ENCODE measurements at places on chromosomes 5 and 9.
A peak's percentile ranks its signal among the peaks of the same experiment; 100 is the strongest.

GRCh38 chr5:16669776-16670175 is 53.0 kb upstream of the RETREG1 start:
- no peak for DNase-seq

- no peak for DNase-seq
These were observed 148.7 kb upstream of the ERCC6L2 start for GRCh38 chr9:95726756-95727155.

- no peak for DNase-seq
These were observed 2.5 kb upstream of the RHOBTB3 start for GRCh38 chr5:95728494-95729114.

DNA sequence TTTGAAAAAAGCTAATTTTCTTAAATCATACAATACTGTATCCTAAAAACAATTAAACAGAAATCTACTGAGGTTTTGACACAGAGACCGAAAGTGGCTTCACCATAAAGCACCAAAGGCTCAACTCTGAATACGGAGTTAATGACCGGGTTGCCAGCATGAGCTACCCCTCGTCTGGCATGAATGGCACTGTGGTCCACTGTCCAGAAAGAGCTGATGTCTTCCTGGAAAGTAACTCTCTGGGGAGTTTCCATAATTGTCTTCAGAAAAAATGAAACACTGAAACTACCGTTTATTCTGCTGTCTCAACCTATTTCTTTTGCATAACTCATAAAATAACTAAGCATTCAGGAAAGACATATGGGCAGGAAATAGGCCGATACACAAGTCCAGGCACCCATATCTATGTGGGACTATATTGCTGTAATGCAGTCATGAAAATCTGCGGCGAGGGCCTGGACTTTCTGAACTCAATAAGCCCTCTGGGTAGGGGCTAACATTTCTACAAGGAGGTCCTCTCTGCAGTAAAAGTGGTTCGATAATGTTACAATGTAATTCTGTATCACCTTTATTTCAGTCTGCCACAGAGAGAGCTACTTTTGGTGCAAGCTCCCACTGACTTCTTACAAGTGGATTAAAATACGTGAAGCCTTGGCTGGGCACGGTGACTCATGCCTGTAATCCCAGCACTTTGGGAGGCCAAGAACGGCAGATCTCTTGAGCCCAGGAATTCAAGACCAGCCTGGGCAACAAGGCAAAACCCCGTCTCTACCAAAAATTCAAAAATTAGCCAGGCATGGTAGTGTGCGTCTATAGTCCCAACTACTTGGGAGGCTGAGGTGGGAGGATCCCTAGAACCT is 52.4 kb downstream of the ANKH start:
- no peak for DNase-seq

DNA sequence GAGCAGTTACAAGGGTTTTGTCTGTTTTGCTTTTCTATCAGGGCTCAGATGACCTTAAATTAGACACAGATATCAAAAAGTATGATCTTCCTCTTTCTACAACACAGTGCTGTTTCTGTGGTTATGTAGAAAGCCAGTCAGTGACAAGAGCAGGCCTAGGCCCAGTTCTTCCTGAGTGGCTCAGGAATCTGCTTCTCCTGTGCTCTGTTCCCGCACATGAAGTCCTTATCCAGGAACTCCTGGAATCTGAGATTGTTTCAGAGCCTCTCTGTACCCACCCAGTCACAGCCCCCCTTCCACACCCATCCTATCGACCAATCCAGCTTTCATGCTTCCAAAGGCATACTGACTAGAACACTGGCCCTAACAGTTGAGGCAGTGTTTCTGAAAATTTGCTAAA is 40.4 kb upstream of the SMU1 start:
- DNase-seq = no peak

DNA sequence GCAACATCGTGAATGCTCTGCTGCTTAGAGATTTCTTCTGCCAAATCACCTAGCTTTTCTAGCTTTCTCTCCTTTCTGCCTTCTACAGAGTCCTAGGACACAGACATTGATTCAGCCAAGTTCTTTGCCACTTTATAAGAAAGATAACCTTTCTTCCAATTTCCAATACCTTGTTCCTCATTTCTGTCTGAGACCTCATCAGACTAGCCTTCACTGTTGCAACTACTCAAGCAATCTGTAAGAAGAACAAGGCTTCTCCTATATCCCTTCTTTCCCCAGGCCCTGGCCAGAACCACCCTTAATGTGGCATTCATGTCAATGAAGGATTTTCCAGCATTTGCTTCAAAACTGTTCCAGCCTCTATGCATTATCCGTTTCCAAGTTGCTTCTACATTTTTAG is 24.3 kb downstream of the FBXO10 start:
- no peak for DNase-seq

- peak; percentile 68 for DNase-seq
These were observed at the start of the genes BRD8 and KIF20A for GRCh38 chr5:138178516-138179276. TSS of gene BRD8 (minus strand) at chr5:138178630. CDS start at chr5:138178614, 16 bp downstream. TSS of gene KIF20A (plus strand) at chr5:138179112. CDS start at chr5:138179681, 569 bp downstream.

- no peak for DNase-seq
These were observed 50.0 kb upstream of the RAI14 start for GRCh38 chr5:34606101-34606500.

DNA sequence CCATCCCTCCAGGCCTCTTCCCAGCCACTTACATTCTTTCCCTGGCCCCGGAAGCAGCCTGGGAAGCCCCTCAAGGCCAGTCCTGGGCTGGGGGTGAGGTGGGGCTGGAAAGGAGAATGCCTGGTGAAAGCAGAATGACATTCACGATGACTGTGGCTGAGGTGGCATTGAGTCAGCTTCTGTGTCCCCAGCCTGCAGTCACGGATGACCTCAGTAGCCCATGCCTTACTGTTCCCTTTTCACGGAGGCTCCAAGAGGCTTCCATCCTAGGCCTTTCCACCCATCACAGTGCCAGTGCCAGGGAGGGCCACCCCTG is 2.7 kb downstream of the PRDM12 start:
- no peak for DNase-seq

GRCh38 chr5:75617736-75618352 is 6.6 kb downstream of the ANKDD1B start:
- DNase-seq = no peak

GRCh38 chr5:153714798-153715197 is 224.3 kb downstream of the GRIA1 start:
- no peak for DNase-seq

DNA sequence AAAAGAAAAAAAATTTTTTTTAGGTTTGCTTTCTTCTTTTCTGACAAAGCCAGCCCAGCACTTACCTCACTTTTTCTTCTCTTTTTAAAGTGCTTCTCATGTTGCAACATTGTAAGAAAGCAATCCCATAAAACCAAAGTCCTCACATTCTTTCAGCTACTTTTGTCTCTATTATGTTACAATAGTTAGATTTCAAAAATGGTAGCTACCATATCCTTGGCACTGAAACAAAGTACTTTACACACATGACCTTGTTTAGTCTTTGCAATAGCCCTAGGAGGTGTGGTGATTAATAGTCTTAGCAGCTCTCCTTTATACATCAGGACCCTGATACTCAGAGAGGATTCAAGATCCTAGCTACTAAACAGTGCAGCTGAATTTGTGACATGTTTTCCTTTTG is 23.5 kb upstream of the CARTPT start:
- DNase-seq = no peak

DNA sequence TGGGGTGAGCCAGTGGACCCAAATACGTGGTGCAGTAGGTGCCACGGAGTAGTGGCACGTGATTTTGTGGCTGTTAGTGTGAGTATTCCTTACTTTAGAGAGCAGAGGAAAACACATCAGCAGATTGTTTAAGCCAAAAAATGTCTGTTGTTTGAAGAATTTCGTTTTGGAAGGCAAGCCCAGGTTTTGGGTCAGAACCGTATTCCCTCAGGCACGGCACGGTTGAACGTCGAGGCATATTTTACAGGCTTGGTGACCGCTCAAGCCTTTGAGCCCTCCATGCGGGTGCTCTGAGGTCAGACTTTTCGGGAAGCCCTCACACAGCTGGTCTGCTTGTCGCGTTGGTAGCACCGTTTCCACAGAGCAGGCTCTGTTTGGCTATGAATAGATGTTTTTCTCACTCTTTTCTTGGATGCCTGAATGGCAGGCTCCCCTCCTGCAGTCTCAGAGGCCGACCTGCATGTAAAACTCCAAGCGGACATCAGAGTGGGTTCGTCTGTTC is 27.2 kb downstream of the NEK6 start:
- peak; percentile 39 for DNase-seq

GRCh38 chr5:154535535-154535934 is 57.5 kb upstream of the HAND1 start:
- no peak for DNase-seq

DNA sequence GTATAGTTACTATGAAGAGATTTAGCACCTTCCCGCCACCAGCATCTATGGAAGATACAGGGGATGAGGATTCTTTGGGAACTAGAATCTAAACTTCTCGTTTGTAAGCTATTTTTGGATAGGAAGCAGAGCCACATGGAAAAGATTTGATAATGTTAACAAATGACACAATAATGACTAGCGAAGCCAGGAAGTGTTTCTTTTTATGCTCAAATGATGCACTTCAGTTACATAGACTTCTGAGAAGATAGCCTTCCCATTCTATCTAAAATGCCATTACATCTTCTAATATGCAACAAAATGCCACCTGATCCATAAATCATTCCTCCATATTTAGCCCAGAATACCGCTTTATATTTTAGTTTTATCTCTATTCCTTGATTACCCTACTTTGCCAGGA is 17.0 kb upstream of the TNC start:
- DNase-seq = no peak

DNA sequence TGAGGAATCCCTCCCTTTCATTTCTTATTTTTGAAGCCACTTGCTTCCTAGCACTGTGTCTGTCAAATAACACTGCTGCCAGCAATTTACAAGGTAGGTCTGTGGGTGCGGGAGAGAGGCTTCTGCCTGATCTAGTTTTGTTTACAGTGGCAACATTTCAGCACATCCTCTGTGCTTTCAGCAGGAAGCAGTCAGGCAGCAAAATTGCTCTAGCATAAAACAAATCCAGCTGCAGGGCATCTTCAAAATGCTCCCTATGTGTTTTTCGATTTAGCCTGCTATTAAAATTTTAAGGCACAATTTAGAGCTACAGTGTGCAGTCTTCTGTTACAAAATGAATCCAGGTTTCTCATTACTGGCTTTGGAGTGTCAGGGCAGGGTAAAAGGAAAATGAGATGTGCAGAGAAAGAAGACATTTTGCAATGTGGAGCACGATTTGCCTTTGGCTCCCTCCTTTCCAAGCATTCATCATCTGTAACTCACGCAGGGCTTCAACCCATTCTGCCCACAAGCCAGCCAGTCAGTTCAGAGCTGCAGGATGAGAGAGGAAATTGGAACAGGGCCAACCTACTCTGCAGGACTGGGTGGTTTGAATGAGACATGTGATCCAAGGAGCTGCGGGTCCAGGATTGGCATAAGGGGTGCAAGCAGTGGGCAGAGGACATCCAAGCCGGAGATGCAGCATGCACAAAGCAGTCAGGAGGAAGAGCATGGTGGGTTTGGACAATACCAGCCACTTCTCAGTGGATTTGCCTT is 143.4 kb upstream of the APC start:
- DNase-seq = peak; percentile 60

DNA sequence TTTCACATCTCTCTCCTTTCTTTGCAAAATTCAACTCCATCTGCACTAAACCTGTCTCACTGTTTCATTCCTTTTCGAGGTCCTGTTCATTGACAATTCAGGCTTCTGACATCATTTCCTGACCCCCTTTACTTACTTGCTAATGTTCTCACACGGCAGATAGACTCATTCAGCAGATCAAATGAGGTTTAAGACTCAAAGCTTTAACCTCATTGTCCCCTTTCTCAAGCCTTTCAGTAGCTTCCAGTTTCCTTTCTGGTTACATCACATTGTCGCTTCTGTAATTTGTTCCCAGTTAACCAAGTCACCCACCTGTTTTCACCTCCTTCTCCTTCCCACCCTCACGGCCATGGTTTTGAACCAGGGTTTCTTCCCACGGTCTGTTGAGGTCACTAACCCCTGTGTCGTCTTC is 143.4 kb upstream of the OTULINL start:
- DNase-seq = no peak

DNA sequence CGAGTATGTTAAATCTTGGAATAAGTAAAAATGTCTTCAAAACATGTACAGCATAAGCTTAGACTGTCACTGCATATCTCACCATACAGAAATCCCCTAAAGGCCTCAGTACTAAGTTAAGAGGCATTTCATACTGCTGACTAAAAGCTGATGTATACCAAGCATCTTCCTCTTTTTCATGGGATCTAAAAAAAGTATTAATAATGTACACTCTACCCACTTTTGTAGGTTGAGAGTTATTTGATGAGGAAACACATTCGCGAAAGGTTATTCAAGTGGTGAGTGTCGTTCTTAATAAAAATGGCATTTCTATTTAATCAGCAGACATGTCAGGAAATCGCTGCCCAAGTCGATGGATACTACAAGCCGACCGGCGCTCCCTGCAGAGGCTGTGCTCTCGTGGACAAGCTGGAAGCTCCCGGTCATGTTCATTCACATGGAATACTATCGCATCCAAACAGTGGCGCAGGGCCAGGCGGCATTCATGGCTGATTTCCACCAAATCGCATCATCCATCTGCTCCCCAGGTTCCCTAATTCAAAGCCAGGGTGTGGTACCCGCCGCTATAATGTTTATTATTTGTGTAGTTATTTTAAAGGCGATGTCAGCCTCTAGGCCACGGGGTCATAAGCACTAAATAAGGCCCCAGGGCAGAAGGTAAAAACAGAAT is 724 bp downstream of the SGTB start:
- DNase-seq = peak; percentile 50

DNA sequence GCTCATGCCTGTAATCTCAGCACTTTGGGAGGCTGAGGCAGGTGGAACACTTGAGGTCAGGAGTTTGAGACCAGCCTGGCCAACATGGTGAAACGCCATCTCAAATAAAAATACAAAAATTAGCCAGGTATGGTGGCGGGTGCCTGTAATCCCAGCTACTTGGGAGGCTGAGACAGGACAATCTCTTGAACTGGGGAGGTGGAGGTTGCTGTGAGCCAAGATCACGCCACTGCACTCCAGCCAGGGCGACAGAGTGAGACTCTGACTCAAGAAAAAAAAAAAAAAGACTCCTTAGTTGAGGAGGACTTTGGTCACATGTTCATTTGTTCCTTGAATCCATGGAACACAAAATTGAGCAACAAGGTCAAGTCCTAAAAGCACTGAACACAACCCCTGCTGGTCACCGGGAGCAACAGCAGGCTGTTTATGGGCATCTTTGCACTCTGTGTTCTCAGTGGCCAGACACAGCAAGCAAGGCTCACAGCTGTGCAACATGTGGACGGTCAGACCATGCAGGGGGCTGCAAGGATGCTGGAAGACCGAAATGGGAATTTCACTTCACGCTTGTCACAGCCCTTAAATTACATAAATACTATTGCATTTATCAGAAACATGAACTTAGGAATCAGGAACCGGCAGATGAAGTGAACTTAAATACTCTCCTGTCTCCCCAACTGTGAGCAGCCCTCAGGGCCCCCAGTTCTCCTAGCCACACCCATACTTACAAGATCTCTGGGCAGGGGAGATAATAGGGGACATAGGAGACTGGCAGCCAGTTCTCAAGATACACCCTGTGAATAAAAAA is 2.8 kb downstream of the GBGT1 start:
- DNase-seq = no peak

DNA sequence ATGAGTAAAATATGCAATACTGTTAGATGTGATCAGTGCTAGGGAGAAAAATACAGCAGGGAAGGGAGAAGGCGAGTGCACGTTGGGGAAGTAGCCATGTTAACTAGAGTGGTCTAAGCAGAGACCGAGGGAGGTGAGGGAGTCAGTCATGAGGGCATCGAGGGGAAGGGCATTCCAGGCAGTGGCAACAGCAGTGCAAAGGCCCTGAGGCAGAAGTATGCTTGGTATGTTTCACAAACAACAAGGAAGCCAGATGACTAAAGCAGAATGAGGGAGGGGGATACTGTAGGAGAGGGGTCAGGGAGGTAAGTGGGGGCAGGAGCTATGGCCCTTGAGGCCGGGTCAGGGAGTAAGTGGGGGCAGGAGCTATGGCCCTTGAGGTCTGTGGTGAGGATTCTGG is 123.3 kb upstream of the BOD1 start:
- no peak for DNase-seq
